ENCODE measurements at places on chromosomes 11 and 22. TPM values are rescaled to one million over a fixed set of nuclear protein-coding genes. Genes with fewer than 3 reads are reported as not detected.

The MB gene
- polyA plus RNA-seq: 2.7 TPM

The GLB1L3 gene
- polyA plus RNA-seq: 8.0 TPM

The MRGPRX4 gene
- not detected for polyA plus RNA-seq

The ARL14EP gene
- polyA plus RNA-seq: 5.8 TPM

The MUC6 gene
- 0.75 TPM for polyA plus RNA-seq

The ELMOD1 gene
- 5.8 TPM for polyA plus RNA-seq

The TBC1D10A gene
- polyA plus RNA-seq: 13.6 TPM

The CCDC116 gene
- polyA plus RNA-seq: 0.24 TPM

The MRGPRX3 gene
- polyA plus RNA-seq: not detected

The OAF gene
- polyA plus RNA-seq: 13.7 TPM

The MAP6 gene
- polyA plus RNA-seq: 171 TPM

- DNase-seq: peak; percentile 85
These were observed 131.9 kb downstream of the WNT7B start for GRCh38 chr22:45845076-45845487.

- no peak for DNase-seq
These were observed 44.7 kb upstream of the MTMR2 start for GRCh38 chr11:95968585-95968984.

GRCh38 chr22:20268279-20269012, at the start of gene RTN4R:
TSS of gene RTN4R (minus strand) at chr22:20268318. CDS start at chr22:20268092, 226 bp downstream.
- DNase-seq: peak; percentile 83

DNA sequence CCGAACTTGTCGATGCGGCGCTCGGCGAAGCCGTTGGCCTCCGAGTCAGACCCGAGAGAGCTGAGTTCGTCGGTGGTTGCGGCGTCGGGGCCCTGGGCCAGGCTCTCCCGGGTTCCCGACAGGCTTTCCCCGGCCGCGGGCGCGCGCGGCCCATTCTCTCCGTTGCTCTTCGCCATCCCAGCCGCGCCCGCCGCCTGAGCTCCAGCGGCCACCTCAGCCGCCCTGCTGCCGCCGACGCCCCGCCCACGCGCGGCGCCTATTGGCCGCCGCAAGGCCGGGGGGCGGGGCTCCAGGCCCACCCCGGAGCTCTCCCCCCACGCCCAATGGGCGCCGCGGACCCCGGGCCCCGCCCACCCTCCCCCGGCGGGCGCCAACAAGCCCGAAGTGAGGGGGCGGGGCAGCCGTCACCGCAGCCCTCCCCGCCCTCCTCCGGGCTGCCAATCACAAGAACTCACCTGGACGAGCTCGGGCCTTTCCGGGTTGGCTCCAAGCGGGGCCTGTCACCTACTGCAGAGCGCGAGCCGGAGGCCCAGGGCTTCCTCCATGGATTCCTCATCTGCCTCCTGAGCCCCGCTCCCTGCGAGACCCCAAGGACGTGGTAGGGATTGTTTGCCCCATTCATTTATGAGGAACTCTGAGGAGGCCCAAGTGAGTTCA, at the start of gene TBC1D10A:
TSS of gene TBC1D10A (minus strand) at position 236 of the 657 bp plus-strand sequence. CDS start at position 176, 60 bp downstream.
- DNase-seq: peak; percentile 96

DNA sequence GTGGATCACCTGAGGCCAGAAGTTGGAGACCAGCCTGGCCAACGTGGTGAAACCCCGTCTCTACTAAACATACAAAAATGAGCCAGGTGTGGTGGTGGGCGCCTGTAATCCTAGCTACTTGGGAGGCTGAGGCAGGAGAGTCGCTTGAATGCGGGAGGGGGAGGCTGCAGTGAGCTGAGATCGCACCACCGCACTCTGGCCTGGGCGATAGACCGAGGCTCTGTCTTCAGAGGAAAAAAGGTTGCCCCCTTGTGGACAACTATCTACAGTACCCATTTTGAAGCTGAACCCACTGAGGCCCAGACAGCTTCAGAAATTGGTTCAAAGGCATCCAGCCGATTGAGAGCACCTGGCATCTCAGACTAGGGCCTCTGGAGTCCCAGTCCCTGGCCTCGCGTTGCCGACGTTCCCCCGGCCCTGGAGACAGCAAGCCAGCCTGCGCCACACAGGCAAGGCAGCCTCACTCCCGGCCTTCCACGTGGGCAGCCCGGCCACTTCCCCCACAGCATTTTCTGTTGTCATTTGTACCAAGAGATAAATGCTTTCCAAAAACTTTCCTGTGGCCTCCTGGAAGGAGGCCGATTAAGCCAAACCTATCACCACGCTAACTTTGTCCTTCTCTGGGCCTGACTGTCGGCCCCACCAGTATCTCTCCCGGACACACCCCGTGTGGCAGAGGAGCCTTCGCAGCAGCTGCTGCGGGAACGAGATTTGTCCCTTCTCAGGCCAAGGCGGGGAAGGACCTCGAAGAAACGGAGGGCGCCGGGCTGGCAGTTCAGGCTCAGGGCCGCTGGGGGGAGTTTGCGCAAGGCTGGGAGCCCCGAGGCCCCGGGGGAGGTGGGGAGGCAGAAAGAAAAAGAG, 82.8 kb downstream of the FLI1 start:
- DNase-seq: peak; percentile 13

DNA sequence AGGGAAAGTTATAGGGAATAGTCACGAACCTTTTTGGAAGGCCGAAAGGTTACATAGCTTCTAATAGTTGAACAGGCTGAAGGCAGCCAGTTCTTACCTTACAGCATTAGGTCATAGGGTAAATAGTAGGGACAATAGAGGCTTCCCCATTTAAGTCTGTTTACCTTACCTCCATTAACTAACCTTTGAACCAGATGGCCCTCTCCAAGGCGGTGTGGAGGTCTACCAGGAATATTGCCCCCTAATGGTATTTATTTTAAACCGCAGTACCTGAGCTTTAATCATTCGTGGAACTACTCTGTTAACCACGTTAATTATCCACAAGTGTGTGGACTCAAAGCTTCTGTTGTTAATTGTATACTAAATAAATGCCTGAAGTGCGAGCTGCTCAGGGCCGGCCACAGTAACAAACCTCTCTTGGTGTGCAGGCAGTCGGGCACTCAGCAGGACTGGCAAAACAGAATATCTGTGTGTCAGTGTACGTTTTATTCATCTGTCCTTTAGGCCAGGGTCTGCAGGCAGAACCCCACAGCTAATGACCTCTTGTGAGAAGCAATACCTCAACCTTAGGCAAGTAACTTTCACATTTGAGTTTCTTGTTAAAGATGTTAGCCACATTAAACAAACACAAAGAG, 81.7 kb downstream of the PRCP start:
- no peak for DNase-seq

- DNase-seq: no peak
These were observed 37.8 kb upstream of the RASD2 start for GRCh38 chr22:35502836-35503235.

DNA sequence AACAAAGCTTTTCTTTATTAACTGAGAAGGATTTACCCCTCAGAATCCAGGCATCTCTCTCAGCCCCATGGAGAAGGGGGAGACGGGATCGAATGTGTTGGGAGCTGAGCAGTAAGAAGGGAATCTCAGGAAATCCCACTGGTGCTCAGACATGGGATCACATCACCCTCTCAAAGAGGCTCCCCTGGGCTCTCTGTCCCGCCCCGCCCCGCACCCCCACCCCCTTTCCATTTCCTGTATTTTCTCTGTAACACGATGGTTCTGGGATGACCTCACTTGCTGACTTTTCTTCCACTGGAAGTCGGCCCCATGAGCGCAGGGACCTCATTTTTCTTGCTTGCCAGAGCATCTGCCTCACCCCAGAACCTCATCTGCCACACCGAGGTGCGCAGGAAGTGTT, 100.0 kb downstream of the RPS6KA4 start:
- DNase-seq: no peak

- DNase-seq: no peak
These were observed 7.9 kb downstream of the NCAPD3 start for GRCh38 chr11:134215836-134216235.

- DNase-seq: peak; percentile 40
These were observed 800.9 kb upstream of the CHORDC1 start for GRCh38 chr11:91023731-91024130.

GRCh38 chr11:110098645-110099044, 5.5 kb downstream of the ZC3H12C start:
- DNase-seq: no peak

GRCh38 chr11:32420937-32421901, 14.1 kb downstream of the WT1 start:
- no peak for DNase-seq

GRCh38 chr11:78780889-78781288, 206.2 kb upstream of the NARS2 start:
- no peak for DNase-seq

GRCh38 chr11:90243534-90243933, 20.7 kb upstream of the CHORDC1 start:
- no peak for DNase-seq

DNA sequence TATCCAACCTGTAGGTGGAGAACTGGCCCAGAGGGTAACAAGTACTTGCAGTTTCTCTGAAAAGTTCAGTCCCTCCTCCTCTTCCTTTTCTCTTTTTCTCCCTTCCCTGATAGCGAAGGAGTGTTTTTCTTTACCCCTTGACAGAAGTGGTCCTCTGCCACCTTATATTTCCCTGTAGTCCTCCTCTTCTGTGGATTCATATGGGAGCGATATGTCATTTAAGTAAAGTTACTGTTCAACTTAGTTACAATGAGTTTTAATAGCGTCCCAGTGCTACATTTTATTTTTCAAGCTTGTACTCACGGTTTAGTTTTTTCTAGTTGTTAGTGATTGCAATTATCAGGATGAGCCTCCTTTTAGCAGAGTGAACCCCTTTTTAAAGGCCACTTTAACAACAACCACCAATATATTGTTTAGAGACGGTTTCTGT, 1.4 kb downstream of the PCF11 start:
- DNase-seq: no peak

- DNase-seq: no peak
These were observed 546 bp downstream of the DRAP1 start for GRCh38 chr11:65919573-65920371.

GRCh38 chr11:120627327-120628163, 116.0 kb downstream of the GRIK4 start:
- no peak for DNase-seq

DNA sequence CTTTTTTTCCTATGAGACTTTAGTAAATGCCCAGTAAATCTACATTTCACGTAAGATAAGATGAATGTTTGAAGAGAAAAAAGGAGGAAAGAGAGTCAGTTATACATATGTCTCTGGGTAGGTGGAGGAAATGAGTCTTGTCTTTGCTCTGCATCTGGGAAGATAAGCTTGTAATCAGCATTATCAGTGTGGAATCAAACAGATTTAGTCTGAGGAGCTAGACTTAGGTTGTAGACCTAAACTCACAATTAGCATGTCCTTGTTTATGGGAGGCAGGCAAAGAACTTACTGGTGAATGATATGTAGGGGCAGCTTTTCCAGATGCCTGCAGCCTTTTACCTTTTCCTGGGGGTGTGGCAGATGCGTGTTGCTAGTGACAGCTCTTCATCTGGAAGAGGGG, 962.3 kb downstream of the TBC1D22A start:
- DNase-seq: no peak

DNA sequence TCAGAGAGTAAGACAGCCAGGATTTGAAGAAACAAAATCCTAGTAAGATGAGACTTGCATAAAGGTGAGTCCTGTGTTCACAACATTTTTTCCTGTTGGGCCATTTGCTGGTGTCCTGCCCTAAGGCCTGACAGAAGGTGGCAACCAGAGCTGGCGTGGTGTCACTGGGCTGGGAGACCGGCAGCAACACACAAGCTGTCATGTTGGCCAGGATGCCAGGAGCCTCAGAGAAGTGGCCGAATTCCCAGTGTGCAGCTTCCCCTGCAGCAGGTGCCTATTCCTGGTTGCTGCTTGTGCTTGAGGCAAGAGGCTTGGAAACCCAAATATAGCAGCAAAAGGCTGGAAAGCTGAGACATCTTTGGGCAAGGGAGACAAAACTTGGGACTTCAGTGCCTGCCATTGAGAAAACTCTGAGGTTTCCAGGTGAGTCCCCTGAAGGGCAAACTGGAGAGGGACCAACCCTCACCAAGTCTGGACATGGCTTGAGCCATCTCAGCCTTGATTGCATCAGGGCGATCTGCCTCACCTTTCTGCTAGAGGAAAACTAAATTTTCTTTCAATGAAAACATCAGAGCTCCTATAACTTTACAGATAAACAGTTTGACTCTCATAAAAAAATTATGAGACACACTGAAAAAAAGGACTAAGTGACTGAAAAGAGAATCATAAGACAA, 25.9 kb downstream of the ALG12 start:
- peak; percentile 71 for DNase-seq
